GM06990 (cell line): ENCODE measurements at places on chromosomes 12 and 14.

GRCh38 chr12:14473707-14474287, 93.9 kb downstream of the PLBD1 start:
- no peak for DNase-seq

DNA sequence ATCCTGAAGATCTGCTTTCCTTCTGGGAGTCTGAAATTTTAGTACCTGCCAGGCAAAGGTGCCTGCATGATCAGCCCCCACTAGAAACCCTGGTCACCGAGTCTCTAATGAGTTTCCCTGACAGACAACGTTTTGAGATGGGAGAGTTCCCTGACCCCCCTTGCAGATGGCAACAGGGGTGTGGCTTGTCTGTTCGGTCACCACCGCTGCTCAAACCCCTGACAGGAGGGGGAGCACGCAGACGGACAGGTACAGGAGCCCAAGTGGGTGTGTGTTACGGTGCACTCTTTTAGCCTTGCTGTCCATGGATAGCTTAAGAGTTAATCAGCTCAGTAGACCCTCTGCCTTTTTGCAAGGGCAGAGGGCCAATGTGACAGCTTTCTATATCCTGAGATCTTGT, 19.3 kb upstream of the CDKN3 start:
- DNase-seq: no peak

DNA sequence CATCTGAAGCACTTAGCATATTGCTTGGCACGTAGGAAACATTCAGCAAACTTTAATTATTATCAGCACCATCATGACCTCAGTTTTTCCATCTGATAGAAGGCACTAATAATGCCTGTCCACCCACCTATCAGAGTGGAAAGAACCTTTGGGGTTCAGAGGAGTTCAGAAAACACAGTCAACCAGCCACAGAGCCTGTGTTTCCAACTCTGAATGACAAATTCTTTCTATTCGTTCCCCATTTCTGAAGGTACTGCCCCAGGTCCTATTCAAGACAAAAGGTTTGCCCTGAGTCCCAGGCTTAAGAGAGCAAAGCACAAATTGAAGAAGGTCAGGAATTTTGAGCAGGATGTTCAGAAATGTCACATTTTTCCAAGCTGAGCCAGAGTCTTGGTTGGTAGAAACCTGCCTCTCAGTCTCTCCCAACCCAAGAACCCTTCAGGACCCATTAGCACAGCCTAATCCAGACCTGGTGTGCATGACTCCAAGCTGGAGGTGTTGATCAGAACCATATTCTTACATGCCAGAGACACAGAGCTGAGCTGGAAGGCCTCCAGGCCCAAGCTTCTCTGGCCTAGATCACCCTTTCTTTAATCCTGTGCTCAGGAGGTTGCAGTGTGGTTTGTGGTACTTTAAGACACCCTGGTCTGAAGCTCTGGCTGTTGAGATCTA, 114.4 kb downstream of the TBX5 start:
- DNase-seq: no peak

GRCh38 chr12:49537231-49537751, 1.5 kb upstream of the KCNH3 start:
- DNase-seq: no peak

- no peak for DNase-seq
These were observed 113.9 kb downstream of the ANO4 start for GRCh38 chr12:100908501-100908900.

GRCh38 chr12:17793854-17794253, 296.1 kb downstream of the RERGL start:
- DNase-seq: no peak

DNA sequence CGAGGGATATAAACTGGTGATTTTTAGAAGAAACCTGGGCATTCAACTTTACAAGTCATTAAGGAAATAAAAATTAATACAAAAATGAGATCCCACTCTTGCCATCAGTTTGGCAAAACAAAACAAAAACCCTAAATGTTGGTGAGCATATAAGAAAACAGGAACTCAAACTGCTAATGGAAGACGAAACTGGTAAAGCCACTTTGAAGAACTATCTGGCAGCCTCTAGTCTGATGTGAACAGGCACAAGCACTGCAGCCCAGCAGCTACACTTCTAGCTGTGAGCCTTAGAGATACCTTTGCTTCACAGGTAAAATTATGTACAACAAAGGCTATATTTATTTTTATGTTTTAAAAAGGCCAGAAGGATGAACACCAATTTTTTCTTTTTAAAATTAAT, 459.6 kb downstream of the ZFP36L1 start:
- DNase-seq: no peak

- no peak for DNase-seq
These were observed 130.4 kb upstream of the NTF3 start for GRCh38 chr12:5301539-5301938.

GRCh38 chr12:116338064-116338846, 60.8 kb upstream of the MED13L start:
- DNase-seq: no peak

GRCh38 chr12:124929649-124930419, 15.4 kb upstream of the UBC start:
- DNase-seq: no peak

DNA sequence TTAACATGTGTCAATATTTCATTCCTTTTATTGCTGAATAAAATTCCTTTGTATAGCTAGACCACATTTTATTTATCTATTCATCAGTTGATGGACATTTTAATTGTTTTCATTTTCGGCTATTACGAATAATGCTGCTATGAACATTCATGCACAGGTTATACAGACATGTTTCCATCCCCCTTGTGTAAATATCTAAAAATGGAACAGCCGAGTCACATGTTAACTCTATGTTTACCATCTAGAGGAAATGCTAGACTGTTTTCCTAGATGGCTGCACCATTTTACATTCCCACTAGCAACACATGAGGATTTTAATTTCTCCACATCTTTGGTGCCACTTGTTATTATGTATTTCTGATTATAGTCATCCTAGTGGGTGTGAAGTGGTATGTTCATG, 49.2 kb downstream of the HECTD4 start:
- no peak for DNase-seq

- no peak for DNase-seq
These were observed 81.6 kb downstream of the LLPH start for GRCh38 chr12:66048835-66049537.

DNA sequence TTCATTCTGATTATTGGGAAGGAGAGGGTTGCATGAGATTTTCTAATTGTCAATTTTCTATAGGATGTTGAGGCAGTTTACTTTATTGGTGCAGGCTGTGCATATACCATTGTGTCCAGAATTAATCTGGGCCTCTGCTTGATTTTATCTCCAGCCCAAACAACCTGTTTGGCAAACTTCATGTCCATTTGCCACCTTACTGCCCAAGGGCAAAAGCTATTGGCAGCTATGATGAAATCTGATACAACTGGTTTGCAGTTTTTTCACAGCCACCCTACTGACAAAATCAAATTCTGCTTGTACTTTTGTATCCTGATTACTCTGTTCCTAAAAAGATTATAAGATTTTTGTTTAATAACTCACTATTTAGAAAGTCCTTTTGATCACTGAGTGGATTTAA, 789.2 kb upstream of the FBXO33 start:
- DNase-seq: no peak

DNA sequence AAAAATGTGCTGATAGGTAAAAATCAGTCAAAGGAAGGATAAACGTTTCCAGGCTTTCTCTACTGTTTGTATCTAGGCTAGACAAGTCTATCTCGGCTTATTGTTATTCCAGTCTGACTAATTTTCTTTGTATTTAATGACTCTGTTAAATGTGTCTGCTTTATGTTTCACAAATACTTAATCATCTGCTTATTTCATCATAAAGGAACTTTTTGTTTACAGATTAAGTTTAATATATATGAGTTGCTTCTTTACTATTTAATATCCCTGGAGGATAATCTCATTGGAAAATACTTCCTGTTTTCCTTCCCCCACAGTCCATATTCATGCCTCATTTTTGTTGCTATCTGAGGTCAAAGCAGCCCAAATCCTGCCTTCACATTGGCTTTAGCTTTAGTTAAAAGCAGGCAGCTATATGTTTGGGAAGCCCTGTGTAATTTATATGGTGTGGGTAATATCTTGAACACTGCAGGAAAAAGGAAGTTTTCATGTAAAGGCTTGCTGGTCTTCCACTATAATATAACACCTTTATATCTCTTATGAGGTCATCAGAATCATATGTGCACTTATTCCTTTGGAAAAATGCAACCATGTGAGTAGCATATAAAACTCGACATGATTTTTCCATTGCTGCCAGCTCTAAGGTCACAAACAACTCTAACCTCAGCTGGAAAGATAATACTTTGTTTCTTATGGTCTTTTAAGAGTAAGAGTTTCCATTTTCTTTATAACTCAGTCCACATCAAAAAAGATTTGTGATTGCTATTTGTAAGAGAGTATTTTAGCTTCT, 76.8 kb downstream of the ALX1 start:
- no peak for DNase-seq

DNA sequence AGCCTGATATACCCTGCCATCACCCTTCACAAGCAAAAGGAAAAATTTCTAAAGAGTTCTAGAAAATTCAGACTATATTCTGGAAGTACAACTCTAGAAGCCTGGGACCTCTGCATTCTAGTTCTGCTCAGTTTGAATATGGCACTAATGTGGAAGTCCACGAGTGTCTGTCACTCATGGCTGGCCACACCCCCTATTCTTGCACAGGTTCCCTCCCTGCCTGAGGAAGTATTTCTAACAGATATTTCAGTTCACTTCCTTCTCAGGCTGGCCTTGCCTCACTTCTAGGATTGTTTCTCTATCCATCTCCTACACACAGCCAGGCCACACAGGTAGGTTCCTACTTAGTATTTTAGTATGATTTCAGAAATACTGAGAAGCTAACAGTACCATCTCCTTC, 67.4 kb downstream of the PHLDA1 start:
- DNase-seq: no peak

GRCh38 chr12:51883998-51884675, 3.8 kb upstream of the ANKRD33 start:
- no peak for DNase-seq

GRCh38 chr12:49367381-49368239, at the start of gene SPATS2:
Gene SPATS2, plus strand, starts transcription at chr12:49367462. Its CDS starts 93,551 bp downstream, at chr12:49461013.
- no peak for DNase-seq

- DNase-seq: no peak
These were observed 23.3 kb downstream of the ZFC3H1 start for GRCh38 chr12:71640316-71640715.

- DNase-seq: no peak
These were observed 346.5 kb downstream of the BCL11B start for GRCh38 chr14:98925354-98926040.
